HS-27A (cell line): ENCODE measurements at places on chromosomes 1 and 21.

GRCh38 chr1:218588540-218589172 is 243.5 kb downstream of the TGFB2 start:
- DNase-seq: no peak

- DNase-seq: no peak
Observed at GRCh38 chr1:151612501-151613281, 841 bp downstream of the SNX27 start.

GRCh38 chr1:168246506-168246905 is 20.7 kb downstream of the SFT2D2 start:
- no peak for DNase-seq

DNA sequence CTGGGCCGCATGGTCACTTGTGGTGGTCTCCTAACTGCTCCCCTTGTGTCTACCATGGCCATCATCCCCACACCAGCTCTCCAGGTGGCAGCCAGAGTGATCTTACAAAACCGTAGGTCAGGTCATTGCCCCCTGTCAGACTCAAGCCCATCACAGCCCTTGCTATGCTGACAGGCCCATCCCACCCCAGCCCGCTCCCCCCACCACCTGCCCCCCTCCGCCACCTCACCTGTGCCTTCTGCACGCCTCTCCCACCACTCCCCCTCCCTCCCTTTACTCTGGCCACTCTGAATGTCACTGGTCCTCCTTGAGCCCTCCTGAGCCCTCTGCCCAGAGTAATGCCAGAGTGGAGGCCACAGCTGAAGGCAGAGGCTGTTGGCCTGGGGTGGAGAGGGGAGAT is 28.5 kb downstream of the TEX35 start:
- DNase-seq: no peak

DNA sequence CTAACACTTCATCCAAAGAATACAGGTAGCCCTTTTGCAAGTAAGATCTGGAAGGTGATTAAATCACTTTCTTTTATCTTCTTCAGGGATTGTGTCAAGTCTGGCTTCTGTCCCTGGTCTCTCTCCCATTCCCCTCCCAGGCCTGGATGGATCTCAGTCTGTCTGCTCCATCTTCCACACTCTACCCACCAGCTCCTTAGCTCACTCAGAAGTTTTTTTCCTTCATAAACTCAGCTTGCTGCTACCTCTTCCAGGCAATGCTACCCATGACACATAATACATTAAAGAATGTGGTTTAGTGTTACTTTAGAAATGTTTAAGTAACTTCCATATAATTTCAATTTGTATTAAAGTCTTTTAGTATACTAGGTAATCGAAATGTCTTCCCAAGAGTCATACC is 133.1 kb downstream of the AKT3 start:
- DNase-seq: no peak
